ENCODE measurements at places on chromosomes 16 and 17.

DNA sequence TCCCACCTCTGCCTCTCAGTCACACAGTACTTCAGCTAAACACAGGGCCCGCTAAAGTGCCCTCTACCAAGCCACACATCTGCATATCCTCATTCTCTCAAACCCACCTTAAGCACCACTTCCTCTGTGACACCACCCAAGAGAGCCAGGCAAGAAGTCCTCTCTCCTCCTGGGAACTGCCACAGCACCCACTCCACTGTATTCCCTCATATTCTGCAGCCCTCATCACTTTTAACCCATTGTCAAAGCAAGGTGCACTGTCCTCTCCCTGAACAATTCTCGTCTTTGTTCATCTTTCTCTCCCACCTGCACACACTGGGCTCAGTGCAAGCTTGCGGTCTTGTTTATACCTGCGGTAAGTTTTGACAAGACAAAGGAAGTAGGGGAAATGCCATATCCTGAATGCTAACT is 13.6 kb downstream of the CHD9 start:
- DNase-seq: no peak

GRCh38 chr16:17205279-17206211 is 265.2 kb downstream of the XYLT1 start:
- peak; percentile 19 for DNase-seq

GRCh38 chr17:38885728-38886642 is 16.1 kb downstream of the LASP1 start:
- DNase-seq: no peak

DNA sequence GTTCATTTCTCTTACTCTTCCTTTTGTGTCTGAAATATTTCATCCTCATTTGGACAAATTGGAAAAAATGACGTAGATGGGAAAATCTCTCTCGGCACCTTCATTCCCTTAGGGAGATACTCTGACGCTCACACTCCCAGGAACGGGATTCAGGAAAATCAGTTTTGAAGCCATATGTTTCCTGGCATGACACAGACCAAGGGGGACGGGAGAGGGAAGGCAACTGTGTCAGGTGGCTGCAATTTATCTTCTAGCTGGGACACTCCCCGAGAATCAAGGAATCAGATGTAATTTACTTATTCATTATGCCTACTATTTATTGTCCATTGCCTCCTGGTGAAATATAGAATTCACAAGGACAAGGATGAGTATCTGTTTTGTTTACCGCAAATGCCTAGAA is 65.5 kb downstream of the IRX5 start:
- no peak for DNase-seq

DNA sequence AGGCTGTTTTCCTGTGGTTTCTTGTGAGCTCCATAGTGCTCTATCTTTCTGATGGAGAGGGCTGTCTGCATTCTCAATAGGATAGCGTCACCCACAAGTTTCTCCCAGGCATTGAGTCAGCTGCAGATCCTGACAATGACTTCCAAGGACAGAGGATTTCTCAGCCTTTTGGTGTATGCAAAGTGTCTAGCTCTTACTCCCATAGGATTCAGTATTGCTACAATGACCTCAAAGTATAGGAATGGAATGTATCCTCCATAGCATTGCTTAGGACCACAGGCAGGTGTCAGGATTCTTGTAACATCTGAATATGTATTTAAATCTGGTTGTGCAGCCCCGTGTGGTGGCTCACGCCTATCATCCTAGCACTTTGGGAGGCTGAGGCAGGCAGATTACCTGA is 32.3 kb downstream of the SMIM36 start:
- DNase-seq: no peak
